ENCODE measurements at places on chromosomes 3 and 15.

DNA sequence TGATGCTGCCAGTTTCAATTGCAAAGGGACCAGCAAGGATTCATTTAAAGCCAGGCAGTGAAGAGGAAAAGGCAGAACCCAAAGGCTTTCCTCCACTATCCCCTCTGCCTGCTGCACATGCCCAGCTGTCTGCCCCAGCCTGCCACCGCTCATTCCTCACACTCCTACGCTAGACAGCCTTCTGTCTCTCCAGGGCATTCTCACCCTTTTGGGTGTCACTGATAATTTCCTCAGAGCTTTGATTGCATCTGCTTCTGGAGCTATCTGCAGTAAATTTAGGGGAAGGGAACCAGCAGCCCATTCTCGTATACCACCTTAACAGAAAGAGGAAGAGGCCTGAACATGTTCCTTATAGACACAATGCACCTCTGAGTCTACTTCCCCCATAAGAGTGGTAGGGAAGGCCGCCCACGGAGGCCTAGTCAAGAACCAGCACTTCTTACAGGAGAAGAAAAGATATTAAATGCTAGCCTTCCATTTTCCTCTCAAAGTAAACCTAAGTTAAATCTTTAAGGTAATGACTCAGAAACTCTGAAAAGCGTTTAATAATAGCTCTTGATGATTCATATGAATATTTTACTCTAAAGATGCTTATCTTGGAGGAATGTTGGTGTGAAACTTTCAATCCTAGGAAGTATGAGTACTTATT, 20.9 kb downstream of the NUDT16 start:
- DNase-seq, result no peak

DNA sequence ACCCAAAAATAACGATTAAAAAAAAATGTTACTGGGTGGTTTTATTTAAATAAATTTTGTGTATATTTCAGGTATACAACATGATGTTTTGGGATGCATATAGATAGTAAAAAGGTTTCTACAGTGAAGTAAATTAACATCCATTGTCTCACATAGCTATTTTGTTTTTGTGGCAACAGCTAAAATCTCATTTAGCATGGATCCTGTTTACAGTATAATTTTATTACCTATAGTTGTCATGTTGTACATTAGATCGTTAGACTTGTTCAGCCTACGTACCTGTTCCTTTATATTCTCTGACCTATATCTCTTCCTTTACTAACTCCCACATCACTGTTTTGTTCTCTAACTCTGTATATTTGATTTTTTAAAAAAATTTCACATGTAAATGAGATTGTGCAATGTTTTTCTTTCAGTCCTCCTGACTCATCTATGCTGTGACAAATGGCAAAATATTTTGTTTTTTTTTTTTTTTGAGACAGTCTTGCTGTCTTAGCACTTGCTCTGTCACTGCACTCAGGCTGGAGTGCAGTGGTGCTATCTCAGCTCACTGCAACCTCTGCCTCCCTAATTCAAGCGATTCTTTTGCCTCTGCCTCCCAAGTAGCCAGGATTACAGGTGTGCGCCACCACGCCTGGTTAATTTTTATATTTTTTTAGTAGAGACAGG, 45.6 kb downstream of the OIP5 start:
- DNase-seq, result no peak

- DNase-seq, result no peak
Measured at GRCh38 chr15:59946084-59946483, 58.0 kb upstream of the FOXB1 start.

GRCh38 chr3:56630966-56631365, 52.1 kb downstream of the TASOR start:
- no peak for DNase-seq

GRCh38 chr3:22606938-22607337, 596.2 kb upstream of the UBE2E2 start:
- no peak for DNase-seq

DNA sequence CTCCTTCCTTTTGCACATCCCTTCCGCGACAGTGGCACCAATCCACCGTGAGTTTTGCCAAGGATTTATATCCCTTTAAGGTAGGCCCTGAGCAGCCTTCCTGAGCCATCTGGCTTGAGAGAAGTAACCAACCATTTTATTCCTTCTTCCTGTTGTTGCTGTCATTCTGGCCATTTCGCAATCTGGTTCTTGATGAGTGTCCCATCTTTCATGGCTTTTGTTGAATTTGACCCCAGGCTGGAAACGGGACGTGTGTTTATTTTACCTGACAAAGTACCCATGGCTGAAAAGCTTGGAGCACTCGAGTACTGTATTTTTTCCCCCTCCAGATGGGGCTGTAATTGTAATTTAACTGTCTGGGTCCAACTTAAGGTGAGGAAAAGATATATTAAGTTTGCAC, 173.4 kb downstream of the WNT5A start:
- DNase-seq, result no peak

GRCh38 chr3:192915304-192915703, 2.4 kb downstream of the MB21D2 start:
- no peak for DNase-seq

DNA sequence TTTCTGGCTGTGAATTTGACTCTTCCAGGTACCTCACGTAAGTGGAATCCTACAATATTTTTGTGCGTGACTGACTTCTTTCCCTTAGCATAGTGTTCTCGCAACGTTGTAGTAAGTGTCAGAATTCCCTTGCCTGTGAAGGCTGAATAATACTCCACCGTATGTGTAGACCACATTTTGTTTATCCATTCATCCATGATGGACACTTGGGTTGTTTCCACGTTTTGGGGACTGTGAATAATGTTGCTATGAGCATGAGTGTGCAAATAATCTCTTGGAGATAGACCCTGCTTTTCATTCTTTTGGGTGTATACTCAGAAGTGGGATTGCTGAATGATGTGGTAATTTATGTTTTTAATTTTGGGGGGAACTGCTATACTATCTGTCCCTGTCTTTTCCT, 82.2 kb downstream of the APBA2 start:
- DNase-seq, result no peak

- peak; percentile 47 for DNase-seq
Measured at GRCh38 chr3:129606636-129607390, at the start of gene PLXND1. Gene PLXND1 (minus strand): TSS chr3:129606676. CDS start chr3:129606639, 37 bp downstream.

GRCh38 chr3:128794770-128795649, 69.0 kb downstream of the RAB7A start:
- DNase-seq, result peak; percentile 51

GRCh38 chr3:143737065-143737464, 111.2 kb downstream of the SLC9A9 start:
- no peak for DNase-seq

GRCh38 chr15:32042269-32042972, 12.1 kb downstream of the CHRNA7 start:
- no peak for DNase-seq

DNA sequence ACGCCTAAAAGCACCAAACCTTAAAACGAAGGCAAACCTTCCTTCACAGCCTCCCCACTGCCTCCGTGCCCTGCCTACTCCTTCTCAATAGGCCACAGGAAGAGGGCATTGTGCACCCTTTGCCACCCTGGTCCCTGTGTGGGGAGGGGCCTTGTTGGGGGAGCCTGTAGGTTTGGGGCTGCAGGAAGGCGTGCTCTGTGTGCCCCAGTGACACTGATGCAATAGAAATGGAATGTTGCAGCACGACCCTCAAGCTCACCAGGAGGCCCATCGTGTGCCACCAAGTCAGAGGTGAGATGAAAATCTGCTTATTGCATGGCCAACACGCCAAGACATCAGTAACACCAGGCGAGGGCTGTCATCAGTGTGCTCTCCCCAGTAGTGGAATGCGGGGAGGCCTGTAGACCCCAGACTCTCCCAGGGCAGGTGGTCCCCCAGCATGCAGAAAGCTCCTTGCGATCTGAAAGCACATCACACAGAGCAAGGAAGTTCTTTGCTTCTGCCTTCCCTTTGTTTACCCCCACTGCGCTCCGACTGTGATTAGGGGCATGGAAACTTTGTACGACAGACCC, 86.2 kb downstream of the ASB7 start:
- DNase-seq, result no peak

GRCh38 chr3:116473602-116474001, 28.3 kb upstream of the LSAMP start:
- no peak for DNase-seq
